ENCODE measurements at places on chromosomes 5 and 9. TPM values are rescaled to one million over a fixed set of nuclear protein-coding genes. Genes with fewer than 3 reads are reported as not detected.

Gene CDC37L1
- total RNA-seq: 26.8 TPM

Gene IL7R
- total RNA-seq: 7.7 TPM

Gene IL9
- not detected for total RNA-seq

Gene PAPPA
- 47.4 TPM for total RNA-seq

Gene GARIN3
- total RNA-seq: not detected

Gene TAF11L4
- total RNA-seq: not detected

Gene CEMIP2
- total RNA-seq: 31.8 TPM

Gene IL17B
- not detected for total RNA-seq

Gene FBXO4
- 12.6 TPM for total RNA-seq

Gene KLF4
- 0.28 TPM for total RNA-seq

Gene ENTR1
- total RNA-seq: 135 TPM

Gene FYB1
- not detected for total RNA-seq

Gene PCDHB9
- total RNA-seq: 5.6 TPM

Gene DBH
- total RNA-seq: not detected

Gene SPATA31C1
- total RNA-seq: not detected

Gene C9
- total RNA-seq: not detected

Gene SPINK13
- not detected for total RNA-seq

Gene ANKRD18A
- not detected for total RNA-seq

Gene EFNA5
- 16.7 TPM for total RNA-seq

Gene CCDC183
- total RNA-seq: not detected

Gene NUP188
- total RNA-seq: 170 TPM

Gene SLC46A2
- total RNA-seq: not detected

Gene DIPK1B
- total RNA-seq: 26.4 TPM

Gene TMEM174
- total RNA-seq: not detected

Gene NR4A3
- 6.4 TPM for total RNA-seq

Gene SIT1
- total RNA-seq: not detected

Gene PAIP2
- total RNA-seq: 108 TPM

Gene NRARP
- total RNA-seq: 7.4 TPM

Gene IL4
- not detected for total RNA-seq

Gene TAF11L12
- total RNA-seq: not detected

Gene TRIM36
- total RNA-seq: 16.8 TPM

Gene GFPT2
- total RNA-seq: 1.2 TPM

Gene ALDOB
- total RNA-seq: not detected

Gene ATP10B
- total RNA-seq: not detected

Gene PCDH12
- total RNA-seq: 0.57 TPM

Gene MYMK
- total RNA-seq: not detected

Gene SOX30
- not detected for total RNA-seq

All from A673 (cell line).